ENCODE measurements at places on chromosomes 7 and 10.

DNA sequence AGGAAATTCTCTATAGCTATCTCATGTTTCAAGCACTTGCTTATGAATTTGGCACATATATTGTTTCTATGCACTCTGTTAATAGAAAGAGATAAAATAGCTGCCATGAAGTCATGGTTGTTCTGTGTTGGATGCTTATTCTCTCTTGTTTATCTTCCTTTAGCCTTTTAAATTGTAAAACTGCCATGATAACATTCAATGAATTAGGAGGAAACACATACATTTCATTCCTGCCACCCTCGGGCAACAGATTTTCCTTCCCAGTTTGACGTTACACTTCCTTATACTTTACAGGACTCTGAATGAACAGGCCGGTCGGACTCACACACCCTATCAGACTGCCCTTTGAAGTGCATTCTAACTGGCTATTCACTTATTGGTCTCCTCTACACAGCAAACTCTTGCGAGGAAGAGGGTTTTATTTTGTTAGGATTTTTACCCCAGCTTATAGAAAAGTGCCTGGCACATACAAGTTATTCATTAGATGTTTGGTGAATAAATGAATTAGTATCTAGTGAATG lies 65.7 kb upstream of the FERD3L start:
- DNase-seq: no peak

GRCh38 chr10:4473977-4474376 lies 352.0 kb upstream of the AKR1E2 start:
- no peak for DNase-seq

GRCh38 chr10:46273506-46274477 lies 13.0 kb upstream of the ANTXRL start:
- peak; percentile 18 for DNase-seq

DNA sequence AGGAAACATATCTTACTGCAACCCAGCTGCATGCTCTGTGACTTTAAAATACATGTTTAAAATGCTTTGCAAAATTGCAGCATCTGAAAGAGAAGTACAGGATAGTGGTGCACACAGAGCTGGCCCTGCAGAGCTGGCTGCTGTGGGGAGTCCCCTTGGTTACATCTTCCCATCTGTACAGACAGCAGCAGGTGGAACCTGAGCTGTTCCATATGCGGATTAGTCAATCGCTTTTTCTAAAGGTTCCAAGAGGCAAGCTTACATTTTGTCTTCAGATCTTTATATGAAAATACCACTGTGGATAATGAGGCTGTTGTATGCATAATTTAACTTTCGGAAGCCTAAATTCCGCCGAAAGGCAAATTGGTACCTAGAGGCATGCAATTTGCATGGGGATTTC lies 444.1 kb downstream of the NRG3 start:
- DNase-seq: no peak

- DNase-seq: no peak
Measured at GRCh38 chr7:41038211-41038610, 664.7 kb downstream of the INHBA start.

DNA sequence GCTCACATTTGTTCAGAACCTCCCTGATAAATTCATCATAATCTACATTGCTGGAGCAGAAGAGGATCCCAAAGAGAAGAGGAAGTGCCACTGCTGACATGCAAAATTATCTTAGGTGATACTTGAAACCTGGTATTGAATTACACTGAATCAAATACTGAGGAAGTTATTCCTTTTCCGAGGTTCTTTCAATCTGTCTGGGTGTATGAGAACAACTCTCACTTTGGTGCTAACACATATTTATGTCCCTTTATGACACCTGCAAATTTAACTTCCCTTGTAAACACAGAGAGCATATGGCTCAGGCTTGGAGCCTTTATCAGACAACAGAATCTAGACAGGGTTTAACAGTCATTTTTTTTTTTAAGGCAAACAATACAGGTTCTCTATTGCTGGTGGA lies 131.4 kb downstream of the SRPK2 start:
- DNase-seq: no peak

DNA sequence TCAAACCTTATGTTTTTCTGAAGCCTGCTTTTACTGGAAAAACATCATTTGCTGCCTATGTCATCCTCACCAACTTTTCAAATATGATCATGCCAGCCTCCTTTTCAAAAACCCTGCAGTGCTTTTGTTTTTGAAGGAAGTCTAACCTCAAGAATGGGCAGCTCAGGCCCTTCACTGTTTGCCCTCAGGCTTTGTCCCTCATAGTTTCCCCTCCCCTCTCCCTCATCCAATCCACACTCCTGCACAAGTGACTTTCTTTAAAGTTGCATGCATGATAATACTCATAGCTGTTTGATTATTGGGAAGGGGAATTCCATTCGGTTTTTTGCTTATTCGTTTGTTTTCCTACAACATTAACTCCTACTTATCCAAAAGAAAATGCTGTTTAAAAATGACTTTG lies 219.4 kb downstream of the SEMA3E start:
- DNase-seq: no peak

DNA sequence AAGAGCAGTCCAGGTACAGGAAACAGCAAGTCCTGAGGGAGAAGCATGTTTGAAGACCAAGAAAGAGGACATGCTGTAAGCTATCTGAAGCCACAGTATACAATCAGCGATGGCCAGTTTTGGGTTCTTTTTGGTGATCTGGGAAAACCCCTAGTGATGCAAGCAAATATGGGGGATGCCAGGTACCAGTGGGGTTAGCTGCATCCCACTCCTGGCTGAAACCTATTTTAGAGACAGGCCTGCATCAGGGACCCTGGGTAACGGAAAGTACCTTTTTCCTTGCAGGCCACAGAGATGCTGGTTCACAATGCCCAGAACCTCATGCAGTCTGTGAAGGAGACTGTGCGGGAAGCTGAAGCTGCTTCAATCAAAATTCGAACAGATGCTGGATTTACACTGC lies 32.9 kb downstream of the AP3M1 start:
- DNase-seq: no peak

DNA sequence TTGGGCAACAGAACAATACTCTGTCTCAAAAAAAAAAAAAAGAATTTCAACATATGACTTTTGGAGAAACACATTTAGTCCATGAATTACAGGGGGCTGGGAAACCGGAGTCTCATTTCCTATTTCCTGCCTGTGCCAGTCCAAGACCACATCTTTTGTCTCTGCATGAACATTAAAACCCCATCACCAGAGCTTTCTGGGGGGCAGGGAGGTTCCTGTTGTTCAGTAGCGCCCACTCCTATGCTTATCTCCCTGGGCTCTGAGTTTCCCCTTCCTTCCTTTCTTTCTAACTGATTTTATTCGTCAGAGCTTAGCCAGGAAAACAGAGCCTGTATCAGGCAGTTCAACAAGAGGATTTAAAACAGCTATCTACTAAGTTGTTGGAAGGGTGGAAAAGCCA lies 119.3 kb downstream of the CALN1 start:
- no peak for DNase-seq

DNA sequence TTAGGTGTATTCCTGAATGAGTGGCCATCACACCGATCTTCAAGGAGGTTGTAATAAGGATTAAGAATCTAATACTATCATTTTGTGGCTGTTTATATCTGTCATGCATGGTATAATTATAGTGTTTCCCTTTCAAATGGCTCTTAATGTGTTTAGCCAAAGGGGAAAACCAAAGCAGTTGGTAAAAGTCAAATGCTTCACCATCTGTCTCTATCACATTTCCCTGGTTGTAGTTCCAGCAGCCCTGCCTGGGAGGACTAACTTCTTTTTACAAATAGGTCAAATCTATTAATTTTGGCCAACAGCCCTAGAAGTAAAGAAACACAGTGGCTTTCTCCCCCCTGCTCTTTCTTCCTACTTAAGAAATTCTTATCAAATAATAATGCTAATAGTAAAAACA lies 56.7 kb downstream of the ZNF365 start:
- DNase-seq: no peak

DNA sequence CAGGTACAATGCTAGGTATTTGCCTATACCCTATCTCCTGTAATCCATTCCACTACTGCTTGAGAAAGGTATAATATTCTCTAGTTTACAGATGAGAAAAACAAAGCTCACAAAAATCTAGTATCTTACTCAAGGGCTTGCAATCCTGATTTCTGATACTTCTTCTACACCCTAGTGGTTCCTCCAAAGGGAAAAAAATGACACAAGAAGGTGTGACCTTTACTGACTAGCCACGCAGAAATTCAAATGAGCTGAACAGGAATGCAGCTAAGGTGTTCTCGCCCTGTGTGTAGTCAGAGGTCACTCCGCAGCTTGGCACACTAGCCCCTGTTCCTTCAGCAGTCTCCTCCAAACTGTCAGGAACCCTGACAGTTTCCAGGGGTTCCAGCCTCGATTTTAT lies 59.5 kb upstream of the TM9SF3 start:
- no peak for DNase-seq

Measured in stimulated activated CD8-positive, alpha-beta memory T cell treated with anti-CD3 and anti-CD28 coated beads, Interleukin-4, amount 100 ng/mL, for 48 hours (primary cell).